ENCODE measurements at places on chromosomes 7 and 10. TPM values are rescaled to one million over a fixed set of nuclear protein-coding genes. Genes with fewer than 3 reads are reported as not detected.

PTPN20 gene
- total RNA-seq = 1.3 TPM

PPRC1 gene
- total RNA-seq = 74.7 TPM

DNA sequence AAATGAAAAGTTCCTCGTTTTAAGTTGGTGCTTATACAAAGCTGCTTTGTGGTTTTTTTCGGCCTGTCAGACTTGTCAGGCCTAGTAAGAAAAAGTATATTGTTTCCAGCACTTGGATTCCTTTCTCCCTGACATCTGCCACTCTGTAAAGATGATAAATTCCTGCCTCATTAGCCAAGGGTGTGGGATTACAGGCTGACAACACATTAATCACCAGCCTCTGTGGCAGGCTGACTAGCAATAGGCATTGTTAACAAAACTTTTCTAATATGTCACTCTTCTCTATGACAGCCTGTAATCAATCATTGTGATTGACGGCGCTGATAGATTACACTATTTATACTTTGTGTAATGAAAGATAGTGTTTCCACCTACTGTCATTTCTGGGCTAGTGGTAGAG, 682.5 kb downstream of the LRMDA start:
- DNase-seq = no peak

GRCh38 chr7:126557271-126557670, 695.5 kb downstream of the GRM8 start:
- DNase-seq = no peak

DNA sequence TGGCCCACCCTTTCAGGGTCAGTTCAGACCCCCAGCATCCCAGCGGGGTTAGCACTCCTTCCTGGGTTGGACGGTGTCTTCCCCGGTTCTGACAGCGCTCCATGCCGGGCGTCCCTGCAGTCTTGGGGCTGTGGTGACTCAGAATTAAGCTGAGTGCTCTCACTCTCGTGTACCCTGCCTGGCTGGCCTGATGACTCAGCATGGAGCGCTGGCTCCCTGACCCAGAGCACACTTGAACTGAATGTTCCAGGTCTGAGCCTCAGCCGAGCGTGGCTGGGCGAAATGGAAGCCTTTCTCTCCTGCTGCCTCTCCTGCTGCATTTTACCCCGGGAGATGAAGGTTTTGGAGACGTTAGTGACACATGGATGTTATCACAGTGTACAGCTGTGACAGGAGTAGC, 7.1 kb downstream of the BAG3 start:
- DNase-seq = peak; percentile 43

All from activated CD4-positive, alpha-beta T cell treated with anti-CD3 and anti-CD28 coated beads for 36 hours (primary cell).